Fibroblast of skin of right biceps (primary cell): ENCODE measurements at places on chromosomes 16 and 17.
A peak's percentile ranks its signal among the peaks of the same experiment; 100 is the strongest.

- peak; percentile 49 for DNase-seq
These were observed 870.2 kb upstream of the GOT2 start for GRCh38 chr16:59604354-59604753.

- DNase-seq: peak; percentile 94
These were observed 1.3 kb upstream of the RAB11FIP3 start for GRCh38 chr16:424033-424622.

DNA sequence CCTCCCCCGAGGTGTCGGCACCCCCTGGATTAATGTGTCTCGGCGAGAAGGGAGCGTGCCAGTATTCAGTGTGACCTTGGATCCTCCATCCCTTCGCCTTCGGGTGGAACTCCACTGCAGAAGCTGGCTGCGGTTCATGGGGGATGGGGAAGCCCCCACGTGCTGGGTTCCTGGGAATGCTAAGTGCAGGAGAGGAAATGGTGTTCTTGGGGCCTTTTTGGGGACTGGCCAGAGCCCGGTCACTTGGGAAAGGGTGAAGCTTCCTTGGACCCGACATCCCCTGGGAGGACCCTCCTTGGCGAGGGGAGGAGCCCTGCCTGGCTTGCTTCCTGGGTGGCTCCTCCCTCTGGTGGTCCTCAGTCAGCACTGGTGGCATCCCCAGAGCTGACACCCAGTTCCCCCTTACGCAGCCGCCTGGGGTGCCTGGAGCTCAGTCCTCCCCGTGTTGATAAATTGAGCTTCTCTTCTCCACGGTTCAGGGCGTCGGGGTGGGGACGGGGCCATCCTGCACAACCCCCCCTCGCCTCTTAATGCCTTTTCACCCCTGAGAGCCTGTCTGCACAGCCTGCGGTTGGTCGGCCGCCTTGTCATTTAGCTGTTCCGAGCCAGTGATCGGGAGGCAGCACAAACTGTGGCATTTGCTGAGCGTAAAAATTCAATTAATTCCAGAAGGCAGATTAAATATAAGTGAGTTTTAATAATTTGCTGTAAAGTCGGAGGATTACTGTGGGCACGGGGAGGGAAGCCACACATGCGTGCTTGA is 30.7 kb upstream of the GSE1 start:
- peak; percentile 77 for DNase-seq

DNA sequence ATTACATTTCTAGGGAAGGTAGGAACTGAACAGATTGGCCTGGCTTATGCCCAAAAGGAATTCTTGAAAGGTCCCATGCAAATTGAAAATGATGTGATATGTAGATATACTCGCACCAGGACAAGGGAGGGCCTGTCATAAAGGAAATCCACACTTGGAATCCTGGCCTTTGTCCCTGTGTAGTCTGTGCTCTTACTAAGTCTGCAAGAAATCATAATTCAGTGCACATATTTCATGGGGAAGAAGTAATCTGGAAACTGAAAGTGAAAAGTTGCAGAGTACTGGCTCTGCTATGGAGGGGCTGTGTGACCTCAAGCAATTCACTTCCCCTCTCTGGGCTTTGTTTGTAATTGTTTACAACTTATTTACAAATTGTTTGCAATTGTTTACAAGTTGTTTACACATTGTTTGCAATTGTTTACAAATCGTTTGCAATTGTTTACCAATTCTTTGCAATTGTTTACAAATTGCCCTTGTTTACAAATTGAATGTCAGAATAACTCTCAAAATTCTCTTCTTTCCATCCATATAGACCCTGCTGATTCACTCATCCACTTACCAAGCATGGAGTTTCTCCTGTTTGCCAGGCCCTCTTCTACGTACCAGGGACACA is 12.9 kb downstream of the SCNN1G start:
- DNase-seq: no peak

DNA sequence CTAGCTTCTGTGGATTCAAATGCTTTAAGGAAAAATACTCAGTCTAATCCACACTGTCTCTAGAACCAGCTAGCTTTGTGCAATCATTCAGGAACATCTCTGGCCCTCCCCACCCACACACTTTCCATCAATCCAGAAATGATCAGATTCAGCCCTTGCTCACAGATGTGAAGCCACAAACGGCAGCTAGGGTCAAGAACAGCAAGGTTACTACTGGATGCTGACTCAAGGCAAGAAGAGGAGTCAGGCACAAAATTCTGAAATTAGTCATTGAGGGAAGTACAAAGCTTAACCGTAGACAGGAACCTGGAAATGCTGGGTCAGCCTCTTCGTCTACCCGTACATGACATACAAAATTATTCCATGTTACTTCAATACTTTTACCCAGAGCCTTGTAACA is 174.6 kb downstream of the CDH13 start:
- DNase-seq: peak; percentile 14

DNA sequence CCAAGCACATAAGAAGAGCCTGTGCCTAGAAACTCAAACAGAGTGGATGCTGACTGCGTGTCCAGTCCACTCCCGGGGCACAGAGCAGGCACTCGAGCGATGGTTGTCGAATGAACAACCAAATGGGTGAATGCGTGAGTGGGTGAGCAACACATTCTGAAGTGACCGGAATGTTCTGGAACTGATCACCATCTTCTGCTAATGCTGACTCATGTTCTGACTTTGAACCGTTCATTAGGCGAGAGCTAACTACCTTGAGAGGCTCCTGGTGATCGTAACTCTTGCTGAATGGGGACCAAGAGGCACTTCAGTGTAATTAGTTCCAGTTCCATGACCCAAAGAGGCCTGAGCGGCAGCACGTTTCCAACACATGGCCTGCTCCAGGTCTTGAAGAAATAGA is 37.9 kb downstream of the IRF8 start:
- no peak for DNase-seq

DNA sequence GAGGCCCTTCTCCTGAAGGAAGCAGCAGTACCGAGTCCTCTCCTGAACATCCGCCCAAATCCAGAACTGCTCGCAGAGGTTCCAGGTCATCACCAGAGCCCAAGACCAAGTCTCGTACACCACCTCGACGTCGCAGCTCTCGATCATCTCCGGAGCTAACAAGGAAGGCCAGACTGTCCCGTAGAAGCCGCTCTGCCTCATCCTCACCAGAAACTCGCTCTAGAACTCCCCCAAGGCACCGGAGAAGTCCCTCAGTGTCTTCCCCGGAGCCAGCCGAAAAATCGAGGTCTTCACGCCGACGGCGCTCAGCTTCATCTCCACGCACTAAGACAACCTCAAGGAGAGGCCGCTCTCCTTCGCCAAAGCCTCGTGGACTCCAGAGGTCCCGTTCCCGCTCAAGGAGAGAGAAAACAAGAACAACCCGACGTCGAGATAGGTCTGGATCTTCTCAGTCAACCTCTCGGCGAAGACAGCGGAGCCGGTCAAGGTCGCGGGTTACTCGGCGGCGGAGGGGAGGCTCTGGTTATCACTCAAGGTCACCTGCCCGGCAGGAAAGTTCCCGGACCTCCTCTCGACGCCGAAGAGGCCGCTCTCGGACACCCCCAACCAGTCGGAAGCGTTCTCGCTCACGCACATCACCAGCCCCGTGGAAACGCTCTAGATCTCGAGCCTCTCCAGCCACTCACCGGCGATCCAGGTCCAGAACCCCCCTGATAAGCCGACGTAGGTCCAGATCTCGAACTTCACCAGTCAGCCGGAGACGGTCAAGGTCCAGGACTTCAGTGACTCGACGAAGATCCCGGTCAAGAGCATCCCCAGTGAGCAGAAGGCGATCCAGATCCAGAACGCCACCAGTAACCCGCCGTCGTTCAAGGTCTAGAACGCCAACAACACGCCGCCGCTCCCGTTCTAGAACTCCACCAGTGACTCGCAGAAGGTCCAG is 11.3 kb downstream of the ELOB start:
- no peak for DNase-seq

- peak; percentile 22 for DNase-seq
These were observed 5.2 kb downstream of the ASGR1 start for GRCh38 chr17:7173687-7174602.

DNA sequence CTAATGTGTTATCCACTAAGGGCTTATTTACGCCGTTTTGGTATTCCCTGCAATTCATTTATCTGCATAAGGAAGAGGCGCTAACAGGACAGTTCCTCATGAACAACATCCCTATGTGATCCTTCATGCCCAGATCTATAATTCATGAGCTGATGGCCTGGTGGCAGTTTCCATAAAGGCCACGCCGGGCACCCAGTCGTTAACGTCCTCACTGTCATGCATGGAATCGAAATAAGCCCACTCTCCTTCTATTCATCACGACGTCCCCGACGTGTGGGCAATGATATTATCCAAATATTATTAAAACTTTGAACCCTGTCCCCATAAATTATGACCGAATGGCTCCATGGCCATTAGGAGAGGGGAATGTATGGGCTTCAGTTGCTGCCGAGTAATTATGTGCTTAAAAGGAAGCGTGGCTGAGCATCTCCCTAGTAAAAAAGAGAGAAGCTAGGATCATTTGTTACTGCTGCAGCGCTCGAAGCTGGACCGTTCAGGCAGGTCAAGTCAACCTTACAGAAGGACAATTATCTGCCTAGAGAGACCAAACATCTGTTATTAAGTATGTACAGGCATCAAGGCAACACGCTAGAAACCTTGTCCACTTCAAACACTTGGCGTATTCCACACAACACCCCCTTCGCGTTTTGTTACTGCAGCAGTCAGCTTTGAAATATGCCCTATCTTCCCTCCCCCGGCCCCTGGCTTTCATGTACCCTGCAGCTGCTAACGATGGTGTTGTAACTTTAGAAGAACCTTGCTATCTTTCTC is 94.0 kb upstream of the SALL1 start:
- no peak for DNase-seq

DNA sequence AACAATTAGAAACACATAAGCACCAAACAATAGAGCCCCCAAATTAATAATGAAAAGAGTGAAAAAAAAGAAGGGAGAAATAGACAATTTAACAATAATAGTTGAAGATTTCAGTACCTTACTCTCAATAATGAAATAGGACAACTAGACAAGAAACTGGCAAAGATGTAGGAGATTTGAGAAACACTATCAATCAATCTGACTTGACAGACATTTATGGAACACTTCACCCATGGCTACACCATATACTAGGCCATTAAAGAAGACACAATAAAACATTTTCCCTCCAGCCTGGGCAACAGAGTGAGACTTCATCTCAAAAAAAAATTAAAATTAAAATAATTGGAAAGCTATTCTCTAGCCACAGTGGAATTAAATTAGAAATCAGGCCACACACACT is 5.0 kb upstream of the DUS1L start:
- DNase-seq: no peak

GRCh38 chr17:17343160-17343735 is 40.1 kb downstream of the NT5M start:
- DNase-seq: no peak

GRCh38 chr16:75322740-75323139 is 71.3 kb upstream of the BCAR1 start:
- DNase-seq: peak; percentile 77

DNA sequence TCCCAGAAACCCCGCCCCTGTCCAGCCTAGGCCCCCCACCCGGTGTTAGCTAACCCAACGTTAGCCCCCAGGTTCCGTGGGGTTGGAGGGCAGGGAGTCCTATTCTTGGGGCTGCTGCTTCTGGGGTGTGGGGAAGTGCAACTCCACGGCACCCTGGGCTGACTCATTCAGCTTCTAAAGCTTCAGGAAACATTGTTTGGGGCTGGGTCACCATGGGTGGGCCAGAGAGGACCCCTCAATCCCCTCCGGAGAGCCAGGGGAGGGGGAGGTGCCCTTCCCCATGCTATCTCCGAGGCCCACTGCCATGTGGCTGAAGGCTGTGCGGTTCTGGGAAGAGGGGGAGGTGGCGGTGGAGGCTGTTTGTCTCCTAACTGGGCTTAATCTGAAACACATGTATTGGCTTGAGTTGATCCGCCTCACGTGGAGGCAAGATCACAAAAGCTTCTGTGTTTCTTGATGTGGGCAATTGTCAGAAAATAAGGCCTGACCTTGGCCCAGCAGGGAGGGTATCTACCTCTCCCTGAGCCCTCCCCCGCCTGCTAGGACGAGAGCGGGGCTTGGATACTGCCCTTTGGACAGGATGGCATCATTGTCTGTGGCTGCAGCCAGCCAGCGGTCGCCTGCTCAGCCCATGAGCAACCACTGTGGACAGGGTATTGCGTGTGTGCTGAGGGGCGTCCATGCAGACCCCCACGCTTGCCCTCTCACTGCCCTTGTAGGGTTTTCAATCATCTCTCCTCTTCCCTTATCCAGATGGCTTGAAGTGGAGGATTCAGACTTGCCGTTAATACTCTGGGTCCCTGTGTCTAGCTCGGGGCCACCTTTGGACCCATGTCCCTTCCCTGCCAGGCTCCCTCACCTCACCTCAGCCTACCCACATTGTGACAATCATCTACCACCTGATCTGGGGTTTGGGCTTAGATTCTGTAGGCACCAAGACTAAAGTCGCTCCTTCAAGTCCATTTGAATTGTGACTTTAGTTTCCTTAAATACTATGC is 1.3 kb downstream of the SERPINF1 start:
- DNase-seq: peak; percentile 89

- no peak for DNase-seq
These were observed 55.2 kb downstream of the METTL16 start for GRCh38 chr17:2456475-2456874.

DNA sequence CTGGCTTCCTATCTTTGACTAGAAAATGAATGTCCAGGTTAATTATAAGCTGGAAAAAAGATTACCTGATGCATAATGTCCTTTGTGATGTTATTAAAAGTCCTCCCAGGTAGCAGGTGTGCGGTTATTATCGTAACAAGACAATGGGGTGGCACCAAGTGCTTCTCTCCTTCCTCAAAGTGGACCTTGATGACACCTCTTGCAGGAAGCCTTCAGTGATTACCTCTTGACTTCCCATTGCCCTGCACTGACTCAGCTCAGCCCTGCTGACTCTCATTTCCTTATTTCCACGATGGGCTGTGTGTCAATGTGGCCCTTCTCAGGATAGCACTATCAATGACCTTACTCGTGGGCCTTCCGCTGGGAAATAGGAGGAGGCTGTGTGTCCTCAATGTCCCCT is 477.4 kb upstream of the CCL2 start:
- no peak for DNase-seq

- DNase-seq: no peak
These were observed 10.5 kb downstream of the OSBPL7 start for GRCh38 chr17:47810901-47811635.

DNA sequence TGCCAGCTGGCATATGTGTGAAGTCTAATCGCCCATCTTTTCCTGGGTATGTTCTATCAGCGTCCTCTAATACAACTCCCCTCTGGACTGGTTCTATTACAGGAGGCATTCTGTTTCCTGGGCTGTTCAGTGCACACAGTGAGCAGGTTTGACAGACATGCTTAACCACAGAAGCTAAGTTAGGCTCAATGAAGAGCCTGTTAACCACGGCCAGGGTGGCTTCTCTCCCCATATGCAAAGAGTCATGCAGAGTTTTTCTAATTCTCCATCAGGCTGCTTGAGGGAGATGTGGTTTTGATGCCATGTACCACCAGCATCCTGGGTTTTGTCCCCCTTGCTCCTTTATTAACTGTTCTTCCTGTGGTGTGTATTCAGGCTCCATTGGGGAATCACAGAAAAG is 57.2 kb upstream of the ALOX12 start:
- no peak for DNase-seq

GRCh38 chr17:47305302-47305923 is 18.3 kb upstream of the EFCAB13 start:
- peak; percentile 97 for DNase-seq
